ENCODE measurements at places on chromosomes 7 and 10. TPM values are rescaled to one million over a fixed set of nuclear protein-coding genes. Genes with fewer than 3 reads are reported as not detected.

DNA sequence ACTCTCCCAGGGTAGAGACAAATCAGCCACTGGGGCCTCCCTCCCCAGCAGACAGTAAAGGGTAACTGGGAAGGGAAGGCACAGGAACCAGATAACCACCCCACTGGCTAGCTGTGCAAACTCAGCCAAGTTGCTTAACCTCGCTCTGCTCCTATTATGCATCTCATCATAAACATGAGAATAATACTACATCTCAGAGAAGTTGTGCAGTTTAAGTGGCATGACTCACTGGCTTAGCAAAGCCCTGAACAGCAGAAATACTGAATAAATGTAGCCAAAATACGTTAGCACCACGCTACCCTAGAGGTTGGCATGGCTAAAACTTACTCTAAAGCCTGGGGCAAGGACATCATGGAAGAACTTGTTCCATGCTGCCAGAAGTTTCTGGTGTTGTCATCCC is 128.1 kb upstream of the ANK3 start:
- no peak for DNase-seq

Gene FXYD4
- total RNA-seq, result 4.2 TPM

Gene SMKR1
- 12.6 TPM for total RNA-seq

GRCh38 chr10:132972986-132973902 is 30.9 kb upstream of the CFAP46 start:
- DNase-seq, result peak; percentile 32

DNA sequence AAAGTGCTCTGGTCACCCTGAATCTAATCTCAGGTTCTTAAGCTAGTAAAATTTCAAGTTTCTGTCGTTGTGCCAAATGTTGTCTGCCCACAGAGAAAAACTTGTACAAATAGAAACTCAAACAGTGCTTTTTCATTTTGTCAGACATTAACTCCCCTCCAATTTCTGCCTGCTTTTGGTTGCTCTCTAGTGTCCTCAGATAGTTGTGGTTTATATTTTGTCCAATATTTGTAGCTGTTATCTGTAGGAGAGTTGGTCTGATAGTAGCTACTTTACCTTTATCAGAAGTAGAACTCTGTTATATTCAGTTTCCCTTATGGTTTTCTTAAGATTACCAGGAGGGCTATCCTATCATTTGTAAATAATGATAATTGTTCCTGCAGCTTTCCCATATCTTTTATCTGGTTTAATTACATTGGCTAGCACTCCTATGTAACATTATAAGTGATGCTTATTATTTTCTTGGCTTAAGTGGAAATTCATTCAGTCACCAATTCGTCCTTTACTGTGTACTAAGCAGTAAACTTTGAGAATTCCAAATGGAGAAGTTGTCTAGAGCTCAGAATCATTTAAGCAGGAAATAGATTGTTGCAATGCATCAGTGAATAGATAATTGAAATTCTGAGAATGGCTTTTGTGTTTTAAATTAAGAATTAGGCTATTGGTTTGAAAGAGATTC is 91.0 kb downstream of the ANKIB1 start:
- no peak for DNase-seq

DNA sequence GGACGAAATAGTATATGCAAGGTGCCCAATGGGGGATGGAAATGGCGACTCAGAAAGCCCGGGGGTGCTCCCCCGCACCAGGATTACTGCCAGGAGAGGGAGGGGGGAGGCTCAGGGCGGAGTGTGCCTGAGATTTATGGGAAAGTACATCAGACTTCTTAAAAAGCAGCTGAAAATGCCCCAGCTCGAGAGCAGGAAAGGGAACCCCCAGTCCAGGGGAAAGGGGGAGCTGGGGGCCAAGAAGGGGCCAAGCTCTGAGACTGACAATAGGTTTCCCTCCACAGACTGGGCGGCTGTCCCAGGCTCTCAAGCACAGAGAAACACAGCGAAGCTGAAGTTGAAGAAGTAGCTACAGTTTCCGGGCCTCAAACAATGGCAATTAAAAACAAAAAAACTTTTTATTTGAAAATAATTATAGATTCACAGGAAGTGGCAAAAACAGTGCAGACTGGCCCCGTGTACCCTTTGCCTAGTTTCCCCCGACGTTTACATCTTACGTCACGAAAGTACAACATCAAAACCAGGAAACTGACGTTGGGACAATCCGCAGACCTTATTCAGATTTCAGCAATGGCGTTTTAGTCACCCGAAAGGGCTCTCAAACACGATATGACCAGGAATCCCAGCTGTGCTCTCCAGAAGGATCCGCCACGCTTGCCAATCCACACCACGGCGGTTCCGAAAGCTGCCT is 83.9 kb upstream of the FGFR2 start:
- peak; percentile 49 for DNase-seq

Gene PLAC9
- total RNA-seq, result 4.1 TPM

DNA sequence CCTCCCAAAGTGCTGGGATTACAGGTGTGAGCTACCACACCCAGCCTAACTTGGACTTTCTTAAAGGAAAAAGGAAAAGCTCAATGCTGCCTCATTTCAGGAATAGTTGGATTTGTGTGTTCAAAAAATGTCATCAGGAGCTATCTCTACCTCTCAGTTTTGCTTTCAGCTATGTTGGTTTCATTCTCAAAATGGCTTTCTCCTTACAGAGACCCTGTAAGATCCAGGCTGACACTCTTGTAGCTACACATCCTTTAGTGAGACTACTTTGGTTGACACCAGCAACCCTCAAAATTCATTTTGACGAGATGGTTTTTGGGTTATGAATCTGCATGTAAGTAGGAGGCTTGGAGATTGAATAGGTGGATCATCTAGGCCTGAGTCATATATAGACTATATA is 269.7 kb upstream of the SORCS1 start:
- DNase-seq, result no peak

- DNase-seq, result no peak
These were observed at the start of gene AEBP1 for GRCh38 chr7:44103923-44104859. Gene AEBP1, plus strand, starts transcription at chr7:44104345. Its CDS starts 321 bp downstream, at chr7:44104666.

DNA sequence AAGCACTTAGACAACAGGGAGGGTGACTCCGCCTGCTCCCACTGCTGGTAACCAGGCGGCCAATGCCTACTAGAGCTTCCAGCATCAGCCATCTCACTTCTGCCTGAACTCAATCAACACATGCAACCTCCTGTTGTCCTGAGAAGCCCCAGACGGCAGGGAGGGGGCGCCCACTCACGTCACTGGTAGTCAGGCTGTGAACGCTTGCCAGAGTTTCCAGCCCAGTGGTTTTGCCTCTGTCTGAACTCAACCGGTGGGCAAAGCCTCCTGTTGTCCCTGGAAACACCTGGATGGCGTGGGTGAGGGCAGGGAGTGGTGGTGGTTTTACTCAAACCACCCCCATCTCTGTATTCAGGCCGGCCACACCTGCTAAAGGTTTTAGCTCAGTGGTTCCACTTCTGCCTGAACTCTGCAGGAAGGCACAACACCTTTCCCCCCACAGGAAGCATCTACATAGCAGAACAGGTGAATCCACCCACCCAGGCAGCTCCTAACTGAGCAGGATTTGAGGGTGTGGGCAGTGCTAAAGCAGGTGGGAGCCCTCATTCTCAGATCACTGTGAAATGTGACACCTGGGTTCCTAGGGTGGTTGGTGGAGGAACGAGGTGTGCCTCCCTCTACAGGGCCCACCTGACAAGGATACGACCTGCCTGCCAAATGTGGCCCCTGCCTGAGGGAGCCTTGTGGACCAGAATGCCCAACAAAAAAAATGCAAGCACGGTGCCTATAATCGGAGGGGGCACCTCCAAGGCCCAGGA is 563.0 kb upstream of the SEMA3D start:
- no peak for DNase-seq

Gene BICC1
- total RNA-seq, result 8.2 TPM

GRCh38 chr7:99028261-99028973 is 115.5 kb downstream of the SMURF1 start:
- DNase-seq, result no peak

DNA sequence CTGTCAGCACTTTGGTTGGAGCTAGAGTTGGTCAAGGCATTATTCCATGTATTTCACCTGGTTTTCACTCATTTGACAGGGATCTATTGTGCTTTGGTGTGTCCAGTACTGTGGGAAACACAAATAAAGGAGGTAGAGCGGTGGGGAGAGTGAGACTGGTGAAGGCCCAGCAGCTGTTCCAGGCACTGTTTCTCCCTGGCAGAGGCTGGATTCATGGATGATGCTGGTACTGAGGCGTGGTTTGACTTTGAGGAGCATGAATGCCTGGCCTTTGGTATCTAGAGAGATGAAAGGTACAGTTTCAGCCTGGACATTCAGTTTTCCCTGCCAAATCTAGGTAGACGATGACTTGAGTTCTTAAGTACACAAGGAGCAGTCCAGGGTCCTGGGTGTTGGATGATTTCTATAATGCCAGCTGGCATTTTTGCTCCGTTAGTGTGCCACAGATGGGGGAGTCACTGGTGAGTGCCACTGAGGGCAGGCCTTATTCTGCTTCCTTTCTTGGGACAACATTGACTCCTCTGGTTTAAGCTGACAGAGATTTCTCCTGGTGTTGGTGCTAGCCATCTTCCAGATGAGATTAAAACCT is 162.2 kb upstream of the BMPER start:
- DNase-seq, result no peak

- no peak for DNase-seq
These were observed 249.9 kb upstream of the MKLN1 start for GRCh38 chr7:131077735-131078134.

DNA sequence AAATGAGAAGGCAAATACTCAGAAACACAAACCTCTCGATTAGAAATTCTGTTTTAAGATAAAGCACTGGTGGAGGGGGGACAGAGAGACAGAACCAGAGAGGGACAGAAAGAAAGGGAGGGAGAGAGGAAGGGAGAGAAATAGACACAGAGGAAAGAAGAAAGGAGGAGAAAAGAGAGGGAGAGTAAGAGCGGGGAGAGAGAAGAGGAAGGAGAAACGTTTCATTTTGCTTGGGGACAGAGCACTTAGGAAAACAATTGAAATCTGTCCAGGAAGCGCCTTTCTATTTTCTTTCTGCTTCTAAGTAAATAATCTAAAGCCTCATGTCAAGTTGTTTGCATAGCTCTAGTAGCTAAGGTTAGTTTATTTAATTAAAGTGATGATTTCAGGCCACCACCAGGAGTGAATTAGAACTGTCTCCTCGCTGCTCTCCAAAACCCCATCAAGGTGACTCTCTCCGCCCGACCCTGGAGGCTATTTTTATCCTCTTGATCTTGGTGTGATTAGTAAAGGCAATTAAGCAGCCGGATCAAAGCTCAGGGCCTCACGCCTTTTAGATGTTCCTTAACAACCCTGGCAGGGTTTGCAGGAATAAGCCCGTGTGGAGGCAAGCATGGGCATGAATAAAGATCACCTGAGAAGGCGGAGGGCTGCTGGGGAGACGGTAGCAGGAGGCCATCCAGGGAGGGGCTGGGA is 73.4 kb upstream of the INSIG1 start:
- DNase-seq, result no peak

DNA sequence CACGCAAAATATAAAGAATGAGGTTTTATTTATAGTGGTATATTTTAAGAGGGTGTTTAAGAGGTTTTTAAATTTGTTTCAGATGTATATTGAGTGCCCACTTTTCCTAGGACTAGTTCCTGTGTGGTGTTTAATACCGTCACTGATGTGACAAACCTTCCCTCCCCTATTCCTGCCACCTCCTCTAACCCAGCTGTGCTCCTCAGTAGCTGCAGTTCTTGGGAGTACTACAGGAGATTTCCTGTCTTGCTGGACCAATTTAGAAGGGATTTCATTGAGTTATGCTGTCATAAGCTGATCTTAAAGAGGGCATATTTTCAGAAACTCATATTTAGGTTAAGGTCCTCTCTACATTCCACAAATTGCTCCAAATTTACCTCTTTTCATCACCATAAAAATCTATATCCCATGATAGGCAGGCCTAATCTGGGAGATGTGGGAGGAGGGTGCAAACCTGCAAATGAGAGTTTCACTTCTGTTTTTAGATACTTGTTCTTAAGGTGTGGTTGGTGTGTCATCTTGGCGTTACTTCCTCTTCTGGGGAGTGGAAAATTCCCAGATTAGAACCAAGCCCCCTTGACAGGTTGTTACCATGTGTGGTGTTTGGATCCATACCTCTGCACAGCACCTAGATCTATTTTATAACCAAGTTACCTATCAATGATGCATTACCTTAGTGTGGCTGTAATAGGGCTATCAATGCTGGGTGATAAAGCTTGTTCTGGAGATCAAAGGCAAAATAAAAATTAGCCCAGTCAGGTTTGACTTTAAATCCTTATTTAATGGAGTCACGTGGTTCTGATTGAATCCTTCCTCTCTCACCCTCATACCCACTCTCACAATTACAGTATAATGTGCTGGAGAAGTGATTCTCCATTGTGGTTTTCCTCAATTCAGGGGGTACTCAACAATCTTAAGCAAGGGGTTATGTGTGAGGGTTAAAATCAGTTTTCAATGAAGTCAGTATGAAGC is 141.1 kb downstream of the CDK14 start:
- no peak for DNase-seq

- no peak for DNase-seq
These were observed 56.9 kb upstream of the MYL10 start for GRCh38 chr7:101686030-101686429.

- DNase-seq, result no peak
These were observed 132.6 kb upstream of the RSU1 start for GRCh38 chr10:16949816-16950215.

DNA sequence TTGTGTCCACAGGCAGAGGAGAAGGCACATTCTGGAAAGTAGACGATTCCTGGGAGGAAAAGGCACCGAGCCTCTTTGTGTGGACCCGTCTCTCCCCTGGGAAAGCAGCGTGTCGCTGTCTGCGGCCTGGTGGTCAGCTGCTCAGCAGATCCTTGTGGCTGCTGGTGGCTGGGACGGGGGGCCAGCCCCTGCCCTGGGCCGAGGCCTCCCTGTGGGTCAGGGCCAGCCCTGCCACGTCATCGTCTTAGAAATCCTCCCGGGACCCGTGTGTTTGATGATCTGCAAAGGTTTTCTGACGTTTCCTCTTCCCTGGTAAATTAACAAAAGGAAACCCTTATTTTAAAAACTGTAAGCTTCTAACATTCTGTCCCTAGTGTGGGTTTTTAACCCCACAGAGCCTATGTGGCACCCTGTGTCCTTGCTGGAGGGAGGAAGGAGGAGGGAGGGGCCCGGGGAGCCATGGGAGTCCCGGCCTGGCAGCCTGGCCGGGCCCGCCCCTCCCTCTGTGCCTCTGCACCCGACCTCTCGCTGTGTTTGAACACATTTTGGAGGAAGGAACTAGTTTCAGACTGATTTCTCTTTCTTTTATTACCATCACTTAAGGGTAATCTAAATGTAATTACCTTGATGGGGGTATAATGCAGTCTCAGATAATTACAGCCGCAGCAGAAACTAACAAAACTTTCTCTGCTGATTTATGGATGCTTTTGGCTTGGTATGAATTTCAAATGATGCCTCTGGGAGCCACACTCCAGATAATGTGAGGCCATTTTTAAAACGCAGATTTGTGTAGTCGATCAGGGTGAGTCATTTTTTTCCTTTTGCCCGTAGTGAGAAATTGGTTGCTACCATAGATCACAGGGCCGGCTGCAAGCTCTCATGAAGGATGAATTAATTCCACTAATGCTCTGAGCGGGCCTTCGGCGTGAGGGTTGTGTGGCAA is 85.5 kb downstream of the NKX6-2 start:
- peak; percentile 31 for DNase-seq

Gene KEL
- total RNA-seq, result 5.9 TPM
